A549 treated with RU486 at 1 μM for 4 hours (cell line): ENCODE measurements at places on chromosomes 5 and 9. TPM values are rescaled to one million over a fixed set of nuclear protein-coding genes. Genes with fewer than 3 reads are reported as not detected.

Gene ANXA2R
- total RNA-seq = 1.9 to 3.0 TPM (median 2.2 TPM) in 5 replicates

Gene EIF4EBP3
- total RNA-seq = 0.54 to 4.1 TPM (median 2.0 TPM) in 5 replicates

Gene WDR55
- 28.6 to 30.9 TPM (median 29.2 TPM) in 5 replicates for total RNA-seq

Gene C9orf50
- 0.14 TPM in 1 of 5 replicates, not detected in the others for total RNA-seq

Gene GHR
- total RNA-seq = 0.07 TPM in 1 of 5 replicates, not detected in the others
